ENCODE measurements at places on chromosomes 1 and 21.
A peak's percentile ranks its signal among the peaks of the same experiment; 100 is the strongest.

DNA sequence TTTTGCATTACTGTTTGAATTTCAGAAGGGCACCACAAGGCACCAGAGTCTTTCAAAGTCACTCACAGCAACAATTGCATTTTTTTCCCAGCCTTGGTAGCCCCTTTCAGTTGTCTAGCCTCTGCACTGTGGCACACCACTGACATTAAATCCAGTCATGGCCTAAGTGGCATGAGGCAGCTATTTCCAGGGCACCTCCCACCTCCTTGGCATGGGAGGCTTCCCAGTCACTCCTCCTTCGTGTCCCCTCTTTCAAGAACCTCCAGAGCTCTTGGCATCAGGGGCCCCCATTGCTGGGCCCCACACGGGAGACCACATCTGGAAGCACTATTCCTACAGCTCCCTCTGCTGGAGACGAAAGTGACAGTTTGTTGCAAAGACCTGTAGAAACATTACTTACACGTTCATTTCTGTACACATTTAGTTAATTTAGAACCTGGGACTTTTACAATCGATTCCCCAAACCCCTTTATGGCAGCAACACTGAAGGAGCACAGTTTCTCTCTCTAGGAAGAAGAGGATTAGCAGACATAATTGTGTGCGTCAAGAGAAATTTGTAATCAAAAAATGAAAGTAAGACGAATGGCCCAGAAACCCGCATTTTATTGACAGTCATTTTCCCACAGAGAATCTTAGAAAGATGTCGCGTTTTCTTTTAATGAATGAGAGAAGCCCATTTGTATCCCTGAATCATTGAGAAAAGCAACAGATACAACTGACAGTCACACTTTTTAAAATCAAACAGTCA lies 5.7 kb upstream of the CHD5 start:
- DNase-seq: no peak

GRCh38 chr1:66300280-66300971 lies 233.5 kb upstream of the SGIP1 start:
- no peak for DNase-seq

- DNase-seq: no peak
Observed at GRCh38 chr1:114340892-114341291, 170.1 kb downstream of the TRIM33 start.

DNA sequence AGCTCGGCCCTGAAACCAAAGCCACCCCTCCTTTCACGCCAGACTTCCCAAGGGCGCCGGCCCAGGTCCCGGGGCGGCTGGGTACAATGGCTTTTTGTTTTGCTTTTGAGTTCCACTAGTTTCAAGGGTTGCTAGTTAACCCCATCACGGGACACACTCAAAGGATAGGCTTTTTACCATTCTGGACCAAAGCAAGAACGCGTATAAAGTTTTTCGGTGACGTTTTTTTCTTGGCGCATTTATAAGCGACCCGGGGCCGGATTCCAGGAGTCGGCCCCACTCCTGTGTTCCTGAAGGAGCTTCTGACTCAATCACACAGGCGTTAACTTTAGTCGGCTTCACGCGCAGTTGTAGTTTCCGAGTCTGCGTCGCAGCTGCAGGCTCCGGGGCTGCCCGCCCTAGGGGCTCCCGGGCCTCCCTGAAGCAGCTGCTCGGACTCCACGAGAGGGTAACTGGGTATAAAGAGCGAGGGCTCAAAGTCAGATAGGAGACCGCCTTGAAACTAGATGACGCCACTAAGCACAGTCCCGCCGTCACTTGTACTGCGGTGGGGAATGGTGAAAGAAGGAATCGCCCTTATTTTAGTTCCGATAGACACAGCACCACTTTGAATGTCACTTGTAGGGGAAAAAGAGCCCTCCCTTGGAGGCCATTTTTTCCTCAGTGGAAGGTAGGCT lies 707 bp upstream of the KLHL21 start:
- peak; percentile 57 for DNase-seq

DNA sequence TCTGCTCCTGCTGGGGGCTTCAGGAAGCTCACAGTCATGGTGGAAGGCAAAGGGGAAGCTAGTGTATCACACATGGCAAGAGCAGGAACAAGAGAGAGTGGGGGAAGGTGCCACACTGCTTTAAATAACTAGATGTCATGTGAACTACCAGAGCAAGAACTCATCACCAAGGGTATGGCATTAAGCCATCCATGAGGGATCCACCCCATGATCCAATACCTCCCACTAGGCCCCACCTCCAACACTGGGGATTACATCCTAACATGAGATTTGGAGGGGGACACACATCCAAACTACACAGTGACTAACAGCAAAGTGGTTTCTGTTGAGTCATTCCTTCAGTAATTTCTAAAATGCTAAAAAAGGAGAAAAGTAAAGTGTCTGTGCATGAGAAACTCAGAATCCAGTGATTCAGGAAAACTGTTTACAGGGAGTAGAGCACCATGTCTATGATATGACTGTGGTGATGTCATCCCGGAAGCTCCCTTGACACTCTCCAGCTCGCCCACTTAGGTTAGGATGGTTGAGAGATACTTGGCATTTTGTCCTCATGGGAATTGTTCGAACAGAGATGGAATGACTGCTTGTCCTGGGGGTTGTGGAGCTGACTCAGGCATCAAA lies 50.3 kb downstream of the CHD1L start:
- no peak for DNase-seq

DNA sequence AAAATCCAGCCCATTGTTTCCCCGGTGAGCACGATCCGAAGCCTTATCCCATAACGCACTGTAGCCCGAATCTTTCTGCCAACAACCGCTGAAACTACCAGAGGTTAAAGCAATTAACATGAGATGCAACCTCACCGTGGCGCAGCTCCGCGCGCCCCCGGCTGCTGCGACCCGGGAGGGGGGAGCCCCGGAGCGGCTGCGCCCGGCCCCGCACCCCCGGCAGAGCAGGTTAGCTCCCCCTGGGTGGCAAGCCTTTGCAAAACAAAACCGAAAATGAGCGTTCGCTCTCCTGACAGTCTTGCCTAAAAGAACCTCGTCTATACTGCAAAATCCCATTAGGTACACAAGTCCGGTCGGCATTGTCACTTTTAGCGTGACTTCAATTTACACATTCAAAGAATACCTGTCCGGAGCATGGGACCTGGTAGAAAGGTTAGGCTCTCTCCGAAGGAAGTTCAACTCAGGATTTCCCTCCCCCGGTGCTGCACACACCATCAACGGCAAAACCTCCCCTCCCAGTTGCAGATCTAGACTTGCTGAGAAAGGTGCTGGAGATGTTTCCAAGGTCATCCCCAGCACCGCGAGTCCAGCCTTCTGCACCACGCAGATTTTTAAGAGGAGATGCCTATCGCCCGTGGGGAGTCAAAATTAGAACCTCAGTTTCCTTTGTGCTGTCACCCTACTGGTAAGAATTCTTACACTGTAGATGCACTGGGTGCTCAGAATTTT lies 107.5 kb downstream of the ZNF281 start:
- no peak for DNase-seq

DNA sequence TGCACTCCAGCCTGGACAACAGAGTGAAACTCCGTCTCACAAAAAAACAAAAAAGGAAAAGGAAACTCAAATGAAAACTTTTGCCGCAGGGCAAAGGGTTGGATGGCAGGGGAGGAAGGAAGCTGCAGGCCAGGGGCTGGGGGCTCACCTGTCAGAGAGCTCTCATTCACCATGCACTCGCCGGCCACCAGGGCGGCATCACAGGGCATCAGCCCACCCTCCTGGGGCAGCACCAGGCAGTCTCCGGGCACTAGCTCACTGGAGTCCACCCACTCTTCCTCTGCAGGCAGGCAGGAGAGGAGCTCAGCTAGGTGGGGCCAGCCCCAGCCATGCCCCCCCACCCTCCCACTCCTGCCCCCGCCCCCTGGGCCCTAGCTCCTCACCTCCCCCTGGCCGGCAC lies 11.9 kb downstream of the ATP13A2 start:
- DNase-seq: no peak
